Ammon's horn (tissue), 1 donor: ENCODE measurements at places on chromosomes 12 and 14.

DNA sequence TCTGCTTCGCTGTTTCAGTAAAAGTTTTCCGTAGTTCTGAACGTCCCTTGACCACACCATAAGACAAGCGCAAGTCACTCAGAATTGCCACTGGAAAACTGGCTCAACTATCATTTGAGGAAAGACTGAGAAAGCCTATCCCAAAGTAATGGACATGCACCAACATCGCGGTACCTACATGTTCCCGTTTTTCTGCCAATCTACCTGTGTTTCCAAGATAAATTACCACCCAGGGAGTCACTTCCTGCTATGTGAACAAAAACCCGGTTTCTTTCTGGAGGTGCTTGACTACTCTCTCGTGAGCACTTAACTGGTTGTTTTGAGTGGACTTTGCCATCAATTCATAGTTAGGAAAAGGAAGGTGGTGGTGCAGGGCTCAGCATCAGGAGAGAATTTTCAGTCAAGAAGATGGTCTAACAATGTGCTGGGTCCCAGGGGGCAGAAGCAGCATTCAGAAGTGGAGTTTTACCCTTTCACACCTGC is 1.4 kb downstream of the EGLN3 start:
- no peak for DNase-seq

- DNase-seq, result peak; percentile 81
These were observed 576 bp downstream of the SYNE3 start for GRCh38 chr14:95515596-95516552.

- DNase-seq, result no peak
These were observed 22.6 kb upstream of the SLC10A1 start for GRCh38 chr14:69819607-69820006.

GRCh38 chr14:42927313-42927712 is 1320.6 kb downstream of the LRFN5 start:
- DNase-seq, result no peak

- DNase-seq, result no peak
These were observed 2.4 kb upstream of the CSRNP2 start for GRCh38 chr12:51085757-51086156.

- no peak for DNase-seq
These were observed 931.2 kb downstream of the AACS start for GRCh38 chr12:125996443-125996842.

GRCh38 chr14:100658181-100658886 is 68.4 kb upstream of the DLK1 start:
- no peak for DNase-seq

- DNase-seq, result no peak
These were observed 79.4 kb upstream of the GZMB start for GRCh38 chr14:24713404-24713803.

DNA sequence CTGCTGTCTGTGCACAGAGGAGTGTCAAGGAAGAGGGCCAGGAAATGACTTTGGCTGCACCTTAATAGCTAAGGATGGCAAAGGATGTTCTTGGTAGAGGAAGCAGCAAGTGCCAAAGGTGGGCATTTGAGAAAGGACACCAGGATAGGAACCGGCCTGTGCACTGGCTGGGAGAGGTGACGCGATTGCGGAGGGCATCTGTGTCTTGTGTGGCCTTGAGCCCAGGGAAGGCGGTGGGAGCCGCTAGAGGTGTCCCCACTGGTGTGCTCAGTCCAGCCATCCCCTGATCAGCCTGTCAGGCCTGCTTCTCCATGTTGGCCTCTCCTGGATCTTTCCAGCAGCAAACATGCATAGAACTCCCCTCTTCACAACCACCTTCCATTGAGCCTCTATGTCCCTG is 30.2 kb downstream of the PAPLN start:
- DNase-seq, result no peak

DNA sequence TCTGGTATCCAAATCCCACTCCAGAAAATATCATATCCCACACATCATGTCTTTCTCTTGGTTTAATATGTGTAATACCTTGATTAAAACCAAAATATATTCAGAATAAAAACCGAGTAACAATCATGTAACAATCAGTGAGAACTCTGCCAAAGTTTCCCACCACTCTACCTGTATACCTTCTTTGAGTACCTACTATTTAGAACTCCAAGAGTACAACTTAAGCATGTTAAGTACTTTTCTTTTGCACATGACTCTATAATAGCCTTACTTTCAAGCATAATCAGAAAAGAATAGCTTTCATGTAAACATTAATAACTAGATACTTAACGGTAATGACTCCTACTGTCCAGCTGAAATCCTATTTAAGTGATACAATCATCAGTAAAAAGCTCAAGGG is 223.2 kb downstream of the MED13L start:
- no peak for DNase-seq

DNA sequence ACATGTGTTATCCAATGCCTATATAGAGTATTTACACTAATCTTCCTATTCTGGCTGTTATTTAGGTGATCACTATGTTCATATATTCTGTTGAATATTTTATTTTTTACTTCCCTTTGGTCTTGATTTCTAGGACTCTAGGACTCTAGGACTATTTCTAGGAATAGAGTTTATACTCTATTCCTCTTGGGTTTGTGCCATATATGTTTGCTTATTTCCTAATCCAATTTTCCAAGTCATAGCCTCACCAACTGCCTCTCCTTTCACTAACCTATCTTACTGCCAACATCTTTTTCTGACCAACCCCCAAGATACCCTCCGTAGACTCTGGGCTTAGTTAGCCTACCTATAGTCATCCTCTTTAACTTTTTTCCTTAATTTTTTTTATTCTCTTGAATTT is 28.5 kb downstream of the ARF6 start:
- DNase-seq, result no peak

GRCh38 chr12:33752854-33753253 is 269.4 kb upstream of the ALG10 start:
- DNase-seq, result peak; percentile 20

DNA sequence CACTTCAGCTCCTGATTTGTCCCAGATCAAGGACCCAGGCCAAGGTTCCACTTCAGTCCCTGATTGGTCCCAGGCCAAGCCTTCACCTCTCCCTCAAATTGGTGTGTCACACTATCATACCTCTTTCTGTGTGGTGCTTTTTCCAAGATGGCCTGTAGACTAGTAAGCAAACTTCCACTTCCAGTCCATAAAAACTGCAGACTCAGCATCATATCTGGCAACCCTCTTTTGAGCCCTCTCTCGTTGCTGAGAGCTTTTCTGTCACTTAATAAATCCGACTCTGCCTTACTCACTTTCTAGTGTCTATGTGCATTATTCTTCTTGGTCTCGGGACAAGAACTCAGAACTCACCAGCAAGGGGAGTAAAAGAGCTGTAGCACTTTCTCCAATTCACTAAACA is 1395.1 kb downstream of the LRFN5 start:
- no peak for DNase-seq

GRCh38 chr12:88366101-88366500 is 214.2 kb downstream of the KITLG start:
- DNase-seq, result no peak

- DNase-seq, result no peak
These were observed 85.5 kb upstream of the EGLN3 start for GRCh38 chr14:34036319-34036766.

DNA sequence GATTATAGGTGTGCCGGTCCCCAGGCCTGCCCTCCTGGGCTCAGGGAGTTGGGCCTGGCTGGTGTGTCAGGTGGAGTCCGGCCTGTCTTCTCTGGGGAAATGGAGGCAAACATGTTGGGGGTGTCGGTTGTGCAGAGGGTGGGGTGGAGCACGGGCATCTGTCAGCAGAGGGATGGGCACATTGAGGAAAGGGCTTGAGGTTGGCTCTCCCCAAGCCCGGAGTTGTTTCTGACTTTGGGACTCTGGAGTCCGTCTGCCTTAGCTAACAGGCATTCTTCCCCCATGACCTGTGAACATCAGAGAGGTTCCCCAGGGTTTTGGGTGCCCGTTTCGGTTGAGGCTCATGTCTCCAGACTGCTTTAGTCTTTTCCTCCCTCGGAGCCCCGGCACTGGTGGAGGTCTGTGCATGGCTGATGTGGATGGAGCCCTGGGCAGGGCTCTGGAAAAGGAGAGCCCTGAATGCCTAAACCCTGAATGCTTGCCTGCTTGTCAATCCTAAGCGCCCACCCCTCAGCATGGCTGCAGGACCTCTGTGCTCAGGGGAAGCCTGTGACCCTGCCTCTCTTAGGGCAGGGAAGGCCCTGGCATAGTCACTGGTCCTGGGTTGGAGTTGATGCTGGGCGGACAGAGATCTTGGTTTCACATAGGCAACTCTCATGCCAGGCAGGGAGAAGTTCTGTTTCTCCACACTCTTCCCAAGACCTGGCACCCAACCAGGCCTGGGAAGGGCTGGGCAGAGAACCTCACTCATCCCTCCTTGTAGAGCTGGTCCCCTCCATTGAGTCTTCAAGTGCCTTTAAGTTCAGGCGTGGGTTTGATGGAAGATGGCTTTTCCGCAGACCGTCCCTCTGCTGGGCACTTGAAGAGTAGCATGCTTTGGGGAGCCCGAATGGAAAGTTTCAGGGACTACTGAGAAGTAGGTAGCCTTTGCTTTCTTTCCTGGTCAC is 12.9 kb downstream of the NYNRIN start:
- peak; percentile 30 for DNase-seq
